Lung (tissue), 17 donors: ENCODE measurements at places on chromosomes 6 and 20. TPM values are rescaled to one million over a fixed set of nuclear protein-coding genes. Genes with fewer than 3 reads are reported as not detected.

The POFUT1 gene
- 9.0 TPM for polyA plus RNA-seq

The TRAPPC3L gene
- polyA plus RNA-seq = 0.07 TPM

The PRR18 gene
- polyA plus RNA-seq = 0.49 TPM

The VGLL2 gene
- not detected for polyA plus RNA-seq

The BEND3 gene
- polyA plus RNA-seq = 1.5 TPM

The GPX5 gene
- not detected for polyA plus RNA-seq

The EGFL8 gene
- 10.9 TPM for polyA plus RNA-seq

The RIPPLY2 gene
- 0.24 TPM for polyA plus RNA-seq

The MATN4 gene
- 0.24 TPM for polyA plus RNA-seq

The DAAM2 gene
- 26.8 TPM for polyA plus RNA-seq

The SOBP gene
- polyA plus RNA-seq = 1.6 TPM

The SOX18 gene
- polyA plus RNA-seq = 26.9 TPM

The GTSF1L gene
- not detected for polyA plus RNA-seq

The SPATS1 gene
- polyA plus RNA-seq = 1.2 TPM

GRCh38 chr6:87754828-87755227, 52.8 kb upstream of the AKIRIN2 start:
- DNase-seq = no peak

- DNase-seq = no peak
These were observed 24.2 kb downstream of the MGME1 start for GRCh38 chr20:17992847-17993513.

DNA sequence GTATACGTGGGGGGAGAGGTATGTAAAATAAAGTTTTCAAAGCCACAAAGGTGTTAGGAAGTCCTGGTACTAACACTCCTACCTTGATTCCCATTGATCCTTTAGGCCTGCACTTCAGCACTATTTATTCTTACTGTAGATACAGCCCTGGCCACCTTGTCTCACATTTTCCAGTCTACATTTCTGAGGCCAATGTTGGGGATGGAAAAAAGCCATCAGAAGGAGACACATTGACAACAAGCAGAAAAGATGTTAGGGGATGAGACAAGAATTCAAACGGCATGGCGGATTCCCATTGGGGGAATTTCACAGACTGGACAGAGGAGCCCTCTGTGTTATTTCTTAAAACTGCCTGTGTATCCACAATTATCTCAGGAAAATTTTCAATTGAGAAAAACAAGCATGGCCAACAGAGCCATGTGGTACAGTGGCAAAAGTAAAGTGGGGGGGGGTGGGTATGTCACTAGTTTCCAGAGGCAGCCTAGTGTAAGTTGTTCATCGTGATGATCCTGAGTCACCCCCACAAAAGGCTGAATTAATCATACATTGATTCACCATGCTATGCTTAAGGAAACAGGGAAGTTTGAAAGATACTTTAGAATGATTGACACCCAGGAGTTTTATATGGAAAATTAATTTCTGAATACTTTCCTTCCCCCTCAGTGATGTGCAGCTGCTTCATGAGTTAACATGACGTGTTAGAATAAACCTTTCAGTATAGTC, 40.5 kb downstream of the RREB1 start:
- DNase-seq = no peak

DNA sequence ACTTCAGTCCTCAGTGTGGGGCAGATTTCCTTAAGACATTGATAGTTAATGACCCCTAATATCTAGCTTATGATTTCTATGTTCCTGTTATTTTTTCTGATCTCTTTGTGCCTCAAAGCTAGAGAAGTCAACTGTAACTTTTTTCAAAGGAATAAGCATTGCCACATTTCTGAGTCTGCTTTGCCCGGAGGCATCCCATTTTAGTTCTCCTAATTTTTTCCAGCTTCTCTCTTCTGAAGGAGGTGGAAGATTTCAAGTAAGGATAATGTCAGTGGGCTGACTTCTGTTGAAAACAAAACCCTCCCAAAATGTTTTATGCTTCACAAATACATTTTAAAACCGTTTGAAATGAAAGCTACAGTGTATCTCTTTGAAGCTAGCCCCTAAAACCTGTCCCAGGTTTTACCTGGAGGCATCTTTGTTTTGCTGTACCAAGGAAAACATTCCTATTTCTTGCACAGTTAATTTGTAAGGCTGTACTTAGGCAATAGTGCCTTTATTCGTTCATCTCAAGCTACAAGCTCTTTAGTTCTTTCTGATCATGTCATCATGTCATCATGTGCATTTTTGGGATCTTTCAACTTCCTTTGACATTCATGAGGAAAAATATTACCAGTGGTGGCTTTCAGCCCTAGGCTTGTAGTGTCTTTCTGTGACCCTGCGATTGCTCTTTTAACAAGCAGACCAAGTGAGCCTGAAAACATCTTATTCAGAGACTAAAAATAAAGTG, 45.7 kb downstream of the TSPYL4 start:
- DNase-seq = no peak

GRCh38 chr6:128731249-128732165, 151.4 kb upstream of the LAMA2 start:
- peak; percentile 43 for DNase-seq

DNA sequence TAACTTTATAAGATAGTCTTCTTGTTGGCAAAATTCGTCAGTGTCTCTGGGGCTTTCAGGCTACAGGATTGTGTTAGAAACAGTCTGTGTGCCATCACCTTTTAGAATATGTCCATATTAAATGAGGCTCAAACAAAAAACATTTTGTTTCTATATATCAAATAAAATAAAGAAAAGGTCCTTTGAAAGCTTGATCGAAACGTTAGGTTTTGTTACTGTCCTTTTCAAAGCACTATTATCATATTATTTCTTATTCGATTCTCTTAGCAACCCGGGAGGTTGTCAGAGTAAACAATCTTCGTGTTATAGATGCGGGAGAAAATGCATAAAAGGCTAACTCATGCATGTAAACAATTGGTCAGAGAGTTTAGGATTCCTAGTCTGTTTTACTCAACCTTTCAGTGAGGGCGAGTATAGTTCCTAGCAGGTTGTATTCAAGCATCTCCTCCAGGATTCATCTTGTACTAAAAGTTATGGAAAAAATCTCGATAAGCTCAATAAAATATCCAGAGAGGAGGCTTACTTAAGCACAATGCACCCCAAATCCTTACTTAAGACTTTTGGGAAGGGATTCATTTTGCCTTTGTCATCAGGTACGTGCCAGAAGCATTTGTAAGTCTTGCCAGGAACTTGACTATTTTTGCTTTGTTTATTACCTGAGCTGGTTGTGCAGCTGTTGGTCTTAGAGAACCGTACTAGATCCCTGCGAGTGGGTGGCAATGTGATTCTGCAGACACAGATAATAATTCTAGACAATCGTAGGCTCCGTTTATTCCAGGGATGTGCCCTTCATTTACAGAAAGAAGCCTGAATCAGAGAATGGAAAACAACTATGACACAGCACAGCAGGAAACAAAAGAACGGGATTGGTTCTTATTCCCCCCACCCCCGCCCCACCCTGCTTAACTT, 159.6 kb upstream of the ZNF217 start:
- DNase-seq = peak; percentile 60

DNA sequence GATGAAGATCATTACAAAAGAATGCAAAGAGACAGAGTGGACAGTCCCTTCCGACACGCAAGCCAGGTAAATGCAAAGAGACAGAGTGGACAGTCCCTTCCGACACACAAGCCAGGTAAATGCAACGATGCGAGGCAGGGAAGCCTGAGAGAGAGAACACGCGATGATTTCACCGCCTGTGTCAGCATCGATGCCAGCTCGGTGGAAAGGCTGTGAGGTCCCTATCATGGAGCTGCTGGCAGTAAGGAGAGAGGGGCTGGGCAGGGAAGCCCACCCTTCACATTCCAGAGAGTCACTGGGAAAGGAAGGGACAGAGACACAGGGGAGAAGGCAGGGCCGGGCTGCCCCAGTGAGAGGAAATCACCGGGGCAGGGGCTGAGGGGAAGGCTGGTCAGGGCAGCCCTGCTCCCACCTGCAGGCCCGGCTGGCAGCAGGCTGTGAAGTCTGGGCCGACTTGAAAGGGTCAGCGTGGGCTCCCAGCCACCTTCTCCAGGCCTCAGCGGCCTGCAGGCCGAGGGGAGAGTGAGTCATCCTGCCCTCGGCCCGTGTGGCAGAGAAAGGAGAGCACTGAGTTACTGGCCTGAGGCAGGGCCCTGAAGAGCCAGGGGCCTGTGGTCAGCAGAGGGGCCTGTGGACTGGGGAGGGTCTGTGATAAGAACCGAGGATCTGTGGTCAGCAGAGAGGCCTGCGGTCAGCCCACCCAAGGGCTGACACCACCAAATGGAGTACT, 80.4 kb downstream of the DACT2 start:
- DNase-seq = no peak

DNA sequence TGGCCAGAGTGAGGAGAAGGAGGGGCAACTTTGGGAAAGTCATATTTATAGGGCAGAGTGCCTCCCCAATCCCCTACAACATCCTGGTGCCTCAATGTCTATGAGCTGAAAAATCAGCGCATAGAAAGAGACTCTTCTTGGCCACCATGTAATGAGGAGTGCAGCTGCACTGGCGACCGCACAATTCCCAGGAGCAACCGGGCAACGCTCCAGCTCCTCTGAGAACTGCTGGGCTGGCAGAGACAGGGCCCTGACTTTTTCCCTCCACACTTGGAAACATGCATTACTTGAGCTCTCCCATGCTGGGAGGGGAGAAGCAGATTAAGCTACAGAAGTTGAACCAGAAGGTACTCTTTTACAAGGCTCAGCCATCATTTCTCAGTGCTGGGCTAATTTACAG, 31.4 kb upstream of the MARCKS start:
- DNase-seq = peak; percentile 94

GRCh38 chr20:32470025-32470861, 112.1 kb downstream of the ASXL1 start:
- peak; percentile 63 for DNase-seq

DNA sequence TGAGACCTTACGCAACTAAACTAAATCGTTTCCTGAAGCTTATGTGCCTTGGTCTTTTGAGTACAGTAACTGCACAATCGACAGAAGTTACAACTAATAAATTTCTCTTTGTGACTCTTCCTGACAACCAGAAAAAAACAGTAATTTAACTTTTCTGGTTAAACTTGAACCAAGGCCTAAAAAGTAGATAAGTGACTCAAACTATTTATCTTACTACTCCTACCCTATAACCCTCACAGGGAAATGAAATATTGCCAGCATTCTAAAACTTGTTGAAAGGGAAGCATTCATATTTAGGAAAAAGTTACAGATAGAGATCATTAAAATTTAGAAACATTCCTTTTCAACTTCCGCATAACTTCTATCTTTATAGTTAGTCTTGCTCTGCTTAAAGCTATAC, 1034.4 kb downstream of the EYS start:
- peak; percentile 20 for DNase-seq

DNA sequence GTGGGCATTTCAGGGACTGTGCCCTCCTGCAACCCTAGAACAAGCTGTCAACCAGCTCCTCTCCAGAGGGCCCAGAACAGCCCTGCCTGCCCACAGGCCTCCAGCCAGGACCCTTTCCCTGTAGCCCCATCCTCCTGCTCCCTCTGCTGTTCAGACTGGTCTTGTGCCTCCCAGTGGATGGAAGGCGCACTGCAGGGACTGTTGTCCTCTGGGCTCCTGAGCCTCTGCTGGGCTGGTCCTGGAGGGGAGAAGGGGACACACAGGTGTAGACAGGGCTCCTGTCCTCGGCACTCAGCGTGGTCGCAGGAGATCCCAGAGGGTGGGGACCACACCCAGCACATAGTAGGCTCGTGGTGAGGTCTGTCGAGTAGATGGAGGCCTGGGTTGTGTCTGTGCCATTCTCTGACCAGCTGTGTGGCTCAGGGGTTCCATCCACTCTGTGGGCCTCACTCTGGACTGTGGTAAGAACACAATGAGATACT, 11.5 kb downstream of the ITPR3 start:
- DNase-seq = peak; percentile 55

DNA sequence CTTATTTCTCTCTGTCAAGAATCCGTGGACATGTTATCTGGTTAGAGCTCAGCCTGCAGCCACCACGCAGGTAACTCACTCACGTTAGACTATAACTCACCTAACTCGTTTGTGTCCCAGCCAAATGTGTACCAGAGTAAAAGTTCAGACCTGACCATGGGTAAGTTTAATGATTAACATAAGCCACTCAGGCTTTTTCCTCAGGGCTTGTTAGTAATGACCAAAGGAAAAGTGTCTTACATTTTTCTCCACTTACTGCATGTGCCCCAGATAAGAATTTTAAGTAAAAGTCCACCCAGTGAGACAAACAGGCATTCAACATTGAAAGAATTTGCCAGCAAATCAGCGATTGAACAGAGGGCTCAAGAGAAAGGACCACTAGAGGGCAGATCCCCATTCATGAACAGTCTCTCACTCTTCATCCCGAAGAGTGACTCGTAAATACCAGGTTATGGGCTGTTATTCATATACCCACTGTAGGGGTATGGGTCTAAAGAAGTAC, at the start of gene PKHD1:
PKHD1 (minus strand) TSS at position 116 of the 502 bp plus-strand sequence. CDS start 2,680 bp downstream, outside the sequence.
- DNase-seq = peak; percentile 87

GRCh38 chr20:4401601-4402000, 320.1 kb upstream of the PRND start:
- DNase-seq = no peak

DNA sequence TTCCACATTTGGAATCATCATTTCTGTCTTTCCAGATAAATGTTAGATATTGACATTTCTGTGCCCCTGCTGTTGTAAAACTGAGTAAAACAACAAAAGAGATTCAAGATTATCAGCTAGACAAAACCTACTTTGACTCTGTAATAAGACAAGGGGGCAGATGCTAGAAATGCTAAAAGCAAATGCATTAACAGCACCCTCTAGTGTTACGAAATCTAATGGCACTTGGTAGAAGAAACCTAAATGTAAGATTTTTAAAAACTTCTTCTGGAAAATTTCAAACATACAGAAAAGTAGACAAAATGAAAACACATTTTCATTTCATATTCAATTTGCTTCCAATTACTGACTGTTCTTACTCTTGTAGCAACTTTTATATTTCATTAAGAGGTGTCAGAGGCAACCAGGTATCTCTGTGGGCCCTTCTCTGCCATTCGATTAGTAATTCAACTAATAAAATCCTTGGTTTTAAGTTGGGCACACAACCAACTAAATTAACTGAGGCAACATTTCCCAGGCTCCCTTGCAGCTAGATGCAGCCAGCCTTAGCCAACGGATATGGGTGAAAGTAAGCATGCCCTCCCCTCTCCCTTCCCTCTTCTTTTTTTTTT, 45.0 kb downstream of the SLC23A2 start:
- DNase-seq = peak; percentile 72

- peak; percentile 60 for DNase-seq
These were observed 38.2 kb upstream of the PMEPA1 start for GRCh38 chr20:57747861-57748481.

DNA sequence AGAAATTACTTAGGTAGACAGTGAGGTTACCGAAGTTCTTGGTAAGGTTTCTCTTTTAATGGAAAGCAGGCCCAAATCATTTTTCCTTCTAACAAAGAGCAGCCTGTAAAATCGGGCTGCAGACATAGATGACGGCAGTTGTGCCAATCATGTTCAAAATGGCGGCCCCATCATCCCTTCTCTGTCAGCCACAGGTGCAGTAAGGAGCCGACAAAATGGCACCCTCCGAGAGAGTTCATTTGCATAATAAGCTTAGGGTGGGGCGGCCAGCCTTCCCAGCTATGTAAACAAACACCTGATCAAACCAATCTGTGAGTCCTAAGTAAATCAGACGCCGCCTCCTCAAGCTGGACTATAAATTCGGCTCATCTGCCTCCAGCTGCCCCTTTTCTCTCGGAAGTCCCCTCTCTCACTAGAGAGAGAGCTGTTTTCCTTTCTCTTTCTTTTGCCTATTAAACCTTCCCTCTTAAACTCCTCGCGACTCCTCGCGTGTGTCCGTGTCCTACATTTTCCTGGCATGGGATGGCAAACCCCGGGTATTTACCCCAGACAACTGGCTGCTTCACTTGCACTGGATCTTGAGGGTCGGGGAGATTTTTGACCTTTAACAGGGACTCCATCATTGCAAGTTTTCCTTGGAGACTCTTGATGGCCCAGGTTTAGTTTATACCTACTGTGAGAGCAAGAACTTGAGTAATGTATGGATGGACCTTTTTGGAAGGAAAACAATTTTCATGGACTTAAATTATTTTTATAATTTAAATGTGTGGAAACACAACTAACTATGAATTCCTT, 8.9 kb upstream of the DDR1 start:
- no peak for DNase-seq
